Stimulated activated CD8-positive, alpha-beta memory T cell treated with anti-CD3 and anti-CD28 coated beads, Interleukin-15, amount 100 ng/mL, for 24 hours (primary cell): ENCODE measurements at places on chromosomes 11 and 22.

DNA sequence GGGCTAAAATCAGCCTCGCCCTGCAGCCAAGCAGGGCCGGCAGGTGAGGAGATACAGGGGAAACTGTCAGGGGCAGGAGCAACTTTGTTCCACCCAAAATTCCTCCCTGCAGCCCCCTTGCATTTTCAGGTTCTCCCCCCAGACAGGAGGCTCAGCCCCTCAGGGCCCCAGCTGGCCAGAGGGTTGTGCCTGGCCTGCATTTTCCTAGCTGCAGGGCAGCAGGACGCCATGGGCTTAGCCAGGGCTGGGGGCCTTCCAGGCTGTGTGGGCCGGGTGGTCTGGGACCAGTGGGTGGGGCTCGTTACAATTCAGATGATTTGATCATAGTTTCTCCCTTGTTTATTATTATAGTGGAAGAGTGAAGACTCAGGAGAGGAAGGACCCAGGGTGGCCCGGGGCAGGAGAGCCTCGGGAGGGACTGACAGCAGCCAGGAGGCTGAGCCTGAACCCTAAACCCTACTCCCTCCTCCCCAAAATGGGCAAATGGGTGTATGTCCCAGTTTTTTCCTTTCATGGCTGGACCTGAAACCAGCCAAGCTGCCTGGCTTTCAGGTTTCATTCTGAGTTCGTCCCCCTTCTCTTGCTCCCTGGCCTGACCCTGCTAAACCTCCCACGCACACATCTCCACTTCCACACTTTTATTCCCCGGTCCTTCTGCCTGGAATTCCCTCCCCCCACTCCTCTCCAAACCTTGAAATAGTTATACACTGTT, 40.0 kb downstream of the AHNAK start:
- DNase-seq: no peak

DNA sequence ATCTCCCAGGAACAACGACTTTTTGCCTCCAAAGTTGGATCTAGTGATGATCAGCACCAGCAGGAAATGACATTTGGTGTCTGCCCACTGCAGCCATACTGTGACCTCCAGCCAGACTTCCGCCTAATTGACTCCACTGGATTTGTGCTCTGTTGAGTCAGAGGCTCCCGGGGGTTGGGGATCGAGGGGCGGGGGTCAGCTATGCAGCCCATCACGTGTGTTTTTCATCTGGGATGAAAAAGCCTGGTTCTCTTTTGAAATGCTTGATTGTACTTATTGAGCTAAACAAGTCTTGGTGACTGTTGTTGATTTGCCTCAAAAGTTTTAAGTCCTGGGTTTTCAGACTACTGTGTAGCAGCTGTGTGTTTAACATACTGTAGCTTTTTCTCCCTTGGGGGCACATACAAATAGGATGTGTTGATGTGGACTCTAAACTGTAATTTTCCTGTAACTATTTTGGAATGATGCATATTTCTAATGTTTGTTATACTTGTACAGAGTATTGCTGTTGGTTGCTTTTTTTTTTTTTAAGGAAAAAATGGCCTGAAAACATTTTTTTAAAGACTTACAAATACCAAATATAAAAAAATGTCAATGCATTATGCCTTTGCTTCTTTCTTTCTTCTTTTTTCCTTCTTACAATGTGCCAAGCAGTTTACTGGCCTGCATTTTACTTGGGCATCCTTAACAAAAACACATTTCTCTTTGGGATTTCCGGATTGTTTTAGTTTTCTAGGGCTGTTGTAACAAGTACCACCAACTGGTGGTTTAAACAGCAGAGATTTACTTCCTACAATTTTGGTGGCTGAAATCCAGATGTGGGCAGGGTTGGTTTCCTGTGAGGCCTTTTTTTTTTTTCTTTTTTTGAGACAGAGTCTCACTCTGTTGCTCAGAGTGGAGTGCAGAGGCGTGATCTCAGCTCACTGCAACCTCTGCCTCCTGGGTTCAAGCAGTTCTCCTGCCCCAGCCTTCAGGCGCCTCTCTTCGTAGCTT, 46.1 kb upstream of the OR4B1 start:
- DNase-seq: no peak

DNA sequence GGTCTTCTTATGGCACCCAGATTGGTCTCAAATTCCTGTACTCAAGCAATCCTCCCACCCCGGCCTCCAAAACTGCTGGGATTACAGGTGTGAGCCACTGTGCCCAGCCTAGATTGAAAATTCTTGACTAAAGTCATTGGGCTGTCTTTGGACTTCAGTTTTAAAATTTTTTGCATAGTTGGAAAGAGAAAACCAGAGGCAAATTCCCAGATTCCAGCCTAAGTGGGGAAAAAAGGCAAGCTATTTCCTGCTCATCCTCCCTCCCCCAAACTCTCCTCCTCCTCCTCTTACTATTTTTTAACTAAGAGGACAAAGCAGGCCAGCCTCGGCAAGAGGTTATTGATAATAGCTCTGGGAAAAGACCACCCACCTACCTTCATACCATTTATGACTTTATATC, 78.6 kb upstream of the CLMP start:
- no peak for DNase-seq

- no peak for DNase-seq
These were observed 802 bp downstream of the KBTBD3 start for GRCh38 chr11:106076171-106076918.

DNA sequence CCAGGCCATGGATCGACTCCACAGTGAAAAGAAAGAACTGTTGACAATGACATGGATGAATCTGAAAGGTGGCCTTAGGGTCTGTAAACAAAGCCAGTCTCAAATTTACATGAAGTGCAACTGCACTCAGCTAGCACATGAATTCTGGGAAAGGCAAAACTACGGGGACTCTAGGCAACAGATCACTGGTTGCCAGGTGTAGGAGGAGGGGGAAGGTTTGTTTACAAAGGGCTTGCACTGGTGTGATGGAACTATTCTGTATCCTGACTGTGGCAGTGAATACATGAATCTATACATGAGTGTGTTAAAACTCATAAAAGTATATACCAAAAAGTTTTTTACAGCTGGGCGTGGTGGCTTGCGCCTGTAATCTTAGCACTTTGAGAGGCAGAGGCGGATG, 27.3 kb downstream of the ALX4 start:
- DNase-seq: no peak

DNA sequence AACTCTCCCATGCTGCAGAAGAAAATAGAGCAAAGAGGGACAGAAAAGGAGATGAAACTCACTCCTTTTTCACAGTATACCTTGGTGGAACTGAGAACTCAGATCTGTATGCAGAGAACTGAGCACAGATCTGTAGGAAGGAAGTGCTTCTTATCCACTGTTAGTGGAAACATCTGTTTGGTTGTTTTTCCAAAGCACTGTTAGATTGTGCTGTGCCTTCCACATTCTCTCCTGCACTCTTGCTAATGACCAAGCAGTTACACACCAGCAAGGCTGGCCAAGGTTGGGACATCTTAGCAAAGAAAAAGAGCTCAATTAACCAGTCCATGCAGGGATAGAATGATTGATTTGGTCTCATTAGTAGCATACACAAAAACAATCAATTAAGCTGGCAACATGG, 20.1 kb upstream of the SIK2 start:
- DNase-seq: no peak

GRCh38 chr22:47593291-47593690, 830.8 kb downstream of the TBC1D22A start:
- no peak for DNase-seq

GRCh38 chr11:2406451-2406850, 5.9 kb downstream of the TSSC4 start:
- no peak for DNase-seq

- no peak for DNase-seq
These were observed 463.1 kb upstream of the FAT3 start for GRCh38 chr11:91761406-91762025.

GRCh38 chr22:44493206-44493605, 4.8 kb downstream of the RTL6 start:
- DNase-seq: no peak

GRCh38 chr11:44593251-44593650, 27.8 kb downstream of the CD82 start:
- no peak for DNase-seq

DNA sequence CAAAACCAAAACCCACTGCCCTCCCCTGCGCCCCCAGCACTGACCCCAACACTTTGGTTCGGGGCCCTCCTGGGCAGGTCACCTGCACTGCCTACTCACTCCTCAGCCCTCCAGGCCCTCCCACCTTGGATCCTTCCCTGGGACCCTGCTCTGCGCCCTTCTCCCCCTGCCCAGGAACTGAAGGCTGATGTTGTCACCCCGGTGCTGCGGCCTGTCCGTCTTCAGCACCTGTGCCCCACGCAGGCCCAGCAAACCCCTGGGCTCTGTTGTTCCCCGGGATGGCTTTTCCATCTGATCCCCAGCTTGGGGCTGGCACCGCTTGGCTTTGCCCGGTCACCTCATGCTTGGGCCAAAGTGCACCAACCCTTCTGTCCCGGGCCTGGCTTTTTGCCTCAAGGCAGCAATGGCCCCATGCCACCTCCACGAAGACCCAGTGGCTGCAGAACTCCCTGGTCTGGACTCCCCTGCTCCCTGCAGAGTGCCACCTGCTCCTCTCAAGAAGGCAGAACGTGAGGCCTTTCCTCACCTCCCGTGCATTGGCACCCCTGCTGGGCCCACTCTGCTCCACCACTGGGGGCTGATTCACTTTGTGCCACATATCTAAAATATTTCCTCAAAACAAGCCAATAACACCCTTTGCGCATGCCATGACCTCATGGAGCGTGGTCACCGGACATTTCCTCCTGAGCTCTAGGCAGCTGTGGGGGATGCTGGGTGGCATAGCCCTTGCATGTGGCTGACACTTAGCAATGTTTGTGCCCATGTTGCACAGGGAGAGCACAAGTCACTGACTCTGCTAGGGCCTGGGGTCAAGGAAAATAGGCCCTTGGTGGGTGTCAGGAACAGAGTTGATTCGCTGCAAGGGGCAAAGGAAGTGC, 8.8 kb downstream of the PPM1F start:
- DNase-seq: no peak

DNA sequence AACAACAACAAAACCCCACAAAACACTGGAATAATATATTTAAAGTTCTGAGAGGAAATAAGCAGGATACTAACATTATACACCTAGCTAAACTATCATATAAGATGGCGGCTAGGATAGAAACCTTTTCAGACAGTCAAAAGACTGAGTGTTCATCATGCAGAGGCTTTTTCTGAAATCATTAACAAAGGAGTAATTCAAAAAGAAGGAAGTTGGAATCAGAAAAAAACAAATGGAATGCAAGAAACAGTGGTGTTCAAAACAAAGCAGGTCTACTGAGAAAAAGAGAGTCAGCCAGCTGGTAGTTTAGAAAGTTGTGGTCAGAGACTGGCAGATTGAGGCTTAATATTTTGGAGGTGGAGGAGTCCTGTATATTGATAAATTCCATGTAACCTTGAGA, 30.1 kb upstream of the ZBTB44 start:
- no peak for DNase-seq

DNA sequence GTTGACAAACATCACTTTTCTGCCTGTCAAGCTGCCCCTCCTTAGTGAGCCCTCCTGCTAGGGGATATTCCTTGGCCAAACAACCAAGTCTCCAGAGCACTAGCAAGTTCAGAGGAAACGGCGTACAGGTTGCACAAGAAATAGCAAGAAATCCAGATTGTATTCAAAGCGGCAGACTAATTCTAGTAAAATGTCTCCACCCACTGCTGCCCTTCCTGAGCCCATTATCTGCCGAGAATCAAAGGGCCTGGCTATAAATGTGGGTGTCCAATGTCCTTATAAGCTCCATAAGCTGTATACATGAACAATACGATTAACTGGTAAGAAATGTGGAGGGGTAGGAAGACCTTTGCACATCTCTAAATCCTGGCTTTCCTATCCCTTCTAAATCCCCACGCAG, 44.0 kb upstream of the AKIP1 start:
- DNase-seq: no peak

DNA sequence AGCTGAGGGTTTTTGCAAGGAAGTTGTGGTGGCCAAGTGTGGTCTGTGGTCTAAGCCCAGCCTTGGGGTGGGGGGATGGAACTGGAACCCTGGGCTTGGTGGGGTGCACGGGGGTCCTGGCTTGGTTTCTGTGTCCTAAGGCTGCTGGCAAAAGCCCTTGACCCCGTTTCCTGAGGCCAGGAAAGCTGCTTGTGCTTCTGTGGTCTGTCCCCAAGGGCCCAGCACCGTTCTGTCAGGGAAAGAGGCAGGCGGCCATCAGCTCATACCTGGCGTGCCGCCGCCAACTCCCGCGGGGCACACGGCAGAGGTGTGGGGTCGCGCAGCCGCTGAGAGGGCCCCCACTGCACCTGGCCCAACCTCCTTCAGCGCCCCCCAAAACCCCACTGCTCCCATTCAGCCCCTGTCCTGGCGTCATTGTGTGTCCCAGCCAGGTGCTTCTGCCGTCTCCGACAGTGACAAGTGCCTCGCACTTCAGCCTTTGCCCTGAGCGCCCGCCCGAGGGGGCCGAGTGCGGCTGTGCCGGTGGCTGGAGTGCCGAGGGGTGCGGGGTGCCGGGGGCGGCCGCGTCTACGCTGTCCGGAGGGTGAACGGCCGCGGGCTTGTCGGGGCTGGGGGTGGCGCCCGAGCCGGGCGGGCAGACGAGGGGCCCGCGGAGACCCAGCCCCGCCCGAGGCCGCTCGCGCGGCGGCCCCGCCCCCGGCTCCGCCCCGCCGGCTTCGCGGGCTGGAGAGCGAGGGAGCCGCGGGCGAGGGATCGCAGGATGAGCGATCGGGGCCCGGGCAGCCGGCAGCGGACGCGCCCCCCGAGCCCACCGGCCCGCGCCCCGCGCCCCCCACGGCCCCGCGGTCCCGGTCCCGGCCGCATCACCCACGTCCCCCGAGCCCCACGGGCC, at the start of gene CNIH2:
CNIH2 (plus strand) TSS at position 705 of the 892 bp plus-strand sequence. CDS start 282 bp downstream, outside the sequence.
- DNase-seq: no peak

- DNase-seq: no peak
These were observed 1167.3 kb downstream of the TBC1D22A start for GRCh38 chr22:47929646-47930185.

- DNase-seq: no peak
These were observed 114.7 kb downstream of the CSTPP1 start for GRCh38 chr11:47051217-47051616.

GRCh38 chr11:100874203-100874602, 187.1 kb downstream of the ARHGAP42 start:
- DNase-seq: no peak

- no peak for DNase-seq
These were observed 167.2 kb downstream of the TRIM29 start for GRCh38 chr11:119970555-119971304.

DNA sequence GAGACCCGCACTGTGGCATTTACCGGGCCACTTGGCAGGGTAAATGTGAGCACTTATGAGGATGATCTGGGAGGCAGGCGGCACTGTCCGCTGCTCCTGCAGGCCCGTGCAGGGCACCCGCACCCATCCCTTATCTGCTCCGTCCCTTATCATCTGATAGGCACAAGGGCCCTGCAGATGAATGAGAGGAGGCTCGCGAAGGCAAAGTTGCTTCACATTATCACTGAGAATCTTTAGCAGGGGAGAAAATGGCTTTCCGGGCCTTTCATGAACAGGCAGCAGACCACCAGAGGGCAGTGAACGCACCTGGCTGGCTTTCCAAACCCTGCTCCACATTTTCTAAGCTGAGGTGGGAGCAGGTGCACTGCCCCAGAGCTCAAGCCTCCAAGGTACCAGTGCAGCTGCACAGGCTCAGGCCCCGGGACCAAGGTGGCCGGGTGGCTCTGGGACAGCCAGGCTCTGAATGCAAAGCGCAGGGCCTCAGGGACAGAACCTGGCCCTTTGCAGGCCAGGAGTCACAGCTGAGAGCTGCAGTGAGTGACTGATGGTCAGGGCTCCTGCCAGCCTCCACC, 165.6 kb downstream of the SHANK2 start:
- no peak for DNase-seq

- no peak for DNase-seq
These were observed 8.1 kb downstream of the PRR33 start for GRCh38 chr11:1883346-1884302.

GRCh38 chr11:79439886-79440570, 802 bp downstream of the TENM4 start:
- no peak for DNase-seq
